ENCODE measurements at places on chromosomes 11 and 22.
A peak's percentile ranks its signal among the peaks of the same experiment; 100 is the strongest.

DNA sequence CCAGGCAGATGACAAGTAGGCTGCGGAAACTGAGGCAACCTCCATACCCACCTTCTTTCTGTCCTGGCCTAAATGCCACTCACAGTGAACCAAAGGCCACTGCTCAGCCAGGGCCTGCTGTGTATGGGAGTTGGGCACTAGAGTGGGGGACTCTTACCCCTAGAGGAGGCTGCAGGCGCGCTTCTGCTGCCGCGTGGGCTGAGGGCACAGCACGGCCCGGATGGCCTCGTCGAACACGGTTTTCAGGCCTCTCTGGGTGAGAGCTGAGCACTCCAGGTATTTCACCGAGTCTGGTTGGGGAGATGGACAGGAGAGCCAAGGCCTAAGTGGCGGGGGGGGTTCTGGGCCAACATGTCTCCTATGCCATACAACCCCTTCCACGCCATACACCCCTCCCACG, 14.2 kb upstream of the SSTR3 start:
- no peak for DNase-seq

GRCh38 chr11:1221848-1222311, 986 bp upstream of the MUC5B start:
- DNase-seq: no peak

DNA sequence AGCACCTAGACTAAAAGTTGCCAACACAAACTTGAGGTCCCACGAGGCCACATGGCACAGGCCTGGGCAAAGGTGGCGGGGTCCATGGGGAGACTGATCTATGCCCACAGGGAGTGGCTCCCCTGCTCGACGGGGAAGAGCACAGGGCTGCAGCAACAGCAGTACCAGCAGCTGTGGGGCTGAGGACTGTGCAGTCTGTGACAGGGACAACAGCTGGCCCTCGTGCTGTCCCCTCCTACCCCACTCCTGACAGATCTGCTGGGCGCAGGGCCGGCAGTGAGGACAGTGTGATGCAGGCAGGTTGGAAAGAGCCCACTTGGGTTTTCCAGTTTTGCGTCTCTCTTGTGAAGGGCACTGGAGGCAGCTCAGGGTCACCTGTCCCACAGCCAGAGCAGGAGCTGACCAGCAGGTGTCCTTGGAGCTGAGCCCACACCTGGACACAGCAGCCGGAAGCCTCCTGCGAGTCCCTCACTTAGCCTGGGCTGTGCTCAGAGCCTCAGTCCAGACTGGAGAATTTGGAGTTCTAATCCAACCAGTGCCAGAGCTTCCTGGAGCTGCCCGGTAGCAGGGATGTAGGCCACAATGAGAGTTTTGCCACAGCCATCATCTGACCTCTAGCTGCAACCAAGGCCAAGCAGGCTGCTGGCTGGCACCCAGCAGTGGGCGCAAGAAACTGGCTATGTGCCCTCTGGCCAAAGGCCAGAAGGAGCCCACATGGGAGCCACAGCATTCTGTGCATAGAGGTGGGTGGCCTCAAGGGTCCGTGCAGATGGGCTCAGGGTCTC, 3.6 kb upstream of the GAS2L1 start:
- DNase-seq: no peak

GRCh38 chr11:116059919-116060318, 555.7 kb upstream of the CADM1 start:
- DNase-seq: no peak

GRCh38 chr11:33197915-33198727, 36.8 kb upstream of the CSTF3 start:
- no peak for DNase-seq

DNA sequence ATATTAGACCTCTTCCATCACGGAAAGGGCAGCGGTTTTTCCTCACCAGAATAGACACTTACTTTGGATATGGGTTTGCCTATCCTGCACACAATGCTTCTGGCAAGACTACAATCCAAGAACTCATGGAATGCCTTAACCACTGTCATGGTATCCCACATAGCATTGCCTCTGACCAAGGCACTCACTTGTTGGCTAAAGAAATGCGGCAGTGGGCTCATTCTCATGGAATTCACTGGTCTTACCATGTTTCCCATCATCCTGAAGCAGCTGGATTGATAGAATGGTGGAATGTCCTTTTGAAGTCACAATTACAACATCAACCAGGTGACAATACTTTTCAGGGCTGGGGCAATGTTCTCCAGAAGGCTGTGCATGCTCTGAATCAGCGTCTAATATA, 20.8 kb downstream of the MS4A4E start:
- DNase-seq: no peak

DNA sequence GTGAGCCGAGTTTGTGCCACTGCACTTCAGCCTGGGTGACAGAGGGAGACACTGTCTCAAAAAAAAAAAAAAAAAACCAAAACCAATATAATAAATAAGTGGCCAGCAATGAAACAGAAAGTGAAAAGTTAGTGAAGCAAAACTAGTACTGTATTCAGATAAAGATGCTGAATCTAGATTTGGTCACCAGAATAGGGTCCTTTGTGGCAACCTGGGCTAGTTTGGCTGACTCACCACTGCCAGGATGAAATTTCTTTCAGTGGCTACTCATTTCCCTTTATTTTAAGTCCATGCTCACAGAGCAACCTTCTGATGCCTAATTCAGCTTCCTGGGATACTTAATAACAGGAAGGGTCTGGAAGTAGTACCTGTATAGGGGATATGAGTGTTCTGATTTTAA, 26.0 kb downstream of the LIMK2 start:
- DNase-seq: no peak

DNA sequence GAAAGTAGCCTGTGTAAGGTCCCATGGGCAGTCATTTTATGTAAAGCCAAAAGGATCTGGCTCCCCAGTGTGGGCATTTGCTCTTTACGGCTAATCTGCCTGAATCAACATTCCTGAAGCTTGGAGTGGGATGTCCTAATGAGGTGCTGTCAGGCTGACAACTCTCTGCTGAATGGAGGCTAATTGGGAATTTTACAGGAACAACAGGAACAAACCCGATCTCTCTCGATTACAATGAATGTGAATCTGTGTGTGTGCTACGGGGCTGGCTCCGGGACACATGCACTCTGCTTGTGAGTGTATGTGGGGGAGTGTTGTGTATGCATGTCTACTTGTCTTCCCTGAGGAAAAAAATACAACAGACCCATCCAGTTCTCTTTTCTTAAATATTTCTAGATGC, 415.2 kb downstream of the TENM4 start:
- DNase-seq: peak; percentile 74

GRCh38 chr11:126646701-126647557, 291.4 kb downstream of the ST3GAL4 start:
- no peak for DNase-seq

DNA sequence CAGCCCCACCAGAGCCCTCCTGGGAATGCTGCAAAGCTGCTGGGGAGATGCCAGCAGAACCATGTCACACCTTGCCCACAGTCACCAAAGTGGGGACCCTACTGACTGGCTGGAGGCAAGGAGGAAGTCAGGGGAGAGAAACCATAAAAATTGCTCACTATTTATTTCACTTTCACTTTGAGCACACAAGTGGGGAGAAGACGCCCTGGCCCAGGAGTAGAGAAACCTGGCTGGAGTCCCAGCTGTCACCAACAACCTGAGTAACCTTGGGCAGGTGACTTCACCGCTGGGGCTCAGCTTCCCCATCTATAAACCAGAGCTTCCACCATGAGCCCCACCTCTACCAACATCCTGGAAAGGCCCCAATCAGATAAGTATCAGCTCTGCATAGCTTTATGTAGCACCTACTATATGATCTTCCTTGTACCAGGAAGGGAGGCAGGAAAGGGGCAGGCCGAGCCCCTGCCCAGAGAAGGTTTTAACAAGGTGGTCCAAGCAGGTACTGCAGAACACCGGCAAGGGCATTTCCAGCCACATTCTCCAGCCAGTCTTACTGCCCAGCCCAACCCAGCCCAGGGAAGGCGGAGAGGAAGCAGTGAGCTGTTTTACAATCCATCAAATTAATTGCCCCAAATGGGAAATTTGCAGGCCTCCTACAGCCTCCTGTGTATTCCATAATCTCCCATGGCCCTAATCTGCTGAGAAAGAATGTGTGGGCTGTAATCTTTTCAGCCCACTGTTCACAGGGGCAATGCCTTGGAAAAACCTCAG, 27.6 kb downstream of the PLEKHA7 start:
- DNase-seq: no peak

GRCh38 chr11:17184882-17185587, 22.8 kb downstream of the PIK3C2A start:
- DNase-seq: no peak

DNA sequence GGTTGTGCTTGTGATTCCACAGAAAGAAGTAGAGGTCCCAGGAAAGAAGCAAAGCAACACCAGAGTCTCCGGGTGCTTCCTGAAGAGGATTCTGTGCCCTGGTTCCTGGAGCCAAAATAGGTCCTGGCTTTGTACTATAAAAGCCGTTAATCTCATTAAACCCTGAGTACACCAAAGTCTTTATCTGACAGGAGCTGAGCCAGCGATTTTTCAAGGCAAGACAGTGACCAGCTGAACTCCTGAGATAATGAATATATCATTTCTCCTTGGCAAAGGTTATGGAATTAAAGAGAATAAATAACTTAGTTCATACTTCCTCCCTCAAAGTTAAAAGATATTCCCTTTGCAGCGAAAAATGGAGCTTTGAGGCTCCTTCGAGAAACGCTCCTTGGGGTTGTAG, 5.2 kb downstream of the TMEM138 start:
- DNase-seq: no peak

DNA sequence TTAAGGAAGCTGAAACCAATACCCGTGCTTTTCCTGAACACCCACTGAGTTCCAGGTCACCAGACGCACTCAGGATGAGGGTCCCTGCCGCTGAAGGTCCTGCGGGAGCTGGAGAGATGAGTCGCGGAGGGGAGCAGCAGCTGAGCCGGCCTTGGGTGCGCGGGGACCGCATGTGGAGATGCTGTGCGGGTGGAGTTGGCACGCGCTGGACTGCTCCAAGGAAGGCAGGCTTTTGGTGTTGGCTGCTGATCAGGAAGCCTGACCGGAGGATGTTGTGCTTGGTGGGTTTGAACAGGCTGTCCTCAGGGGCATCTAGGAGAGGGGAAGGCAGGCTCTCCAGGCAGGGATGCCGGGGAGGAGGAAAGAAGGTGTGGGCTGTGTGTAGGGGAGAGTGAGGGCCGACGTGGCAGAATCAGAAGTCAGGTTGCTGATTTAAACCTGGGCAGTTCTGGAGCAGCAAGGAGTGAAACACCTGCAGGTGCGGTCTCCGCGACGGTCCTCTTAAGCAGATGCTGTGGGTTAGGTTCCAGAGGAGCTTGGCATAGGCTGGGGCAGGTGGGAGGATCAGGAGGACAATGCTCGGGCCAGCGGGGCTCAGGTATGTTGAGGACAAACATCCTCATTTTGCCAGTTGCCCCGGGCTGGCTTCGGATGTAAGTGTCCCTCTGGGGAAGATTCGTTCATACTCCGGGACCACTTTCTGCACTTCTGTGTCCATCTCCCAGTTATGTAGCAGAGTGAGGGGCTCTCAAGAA, 197.5 kb upstream of the B3GAT1 start:
- no peak for DNase-seq

GRCh38 chr11:133947321-133947756, 9.4 kb downstream of the IGSF9B start:
- no peak for DNase-seq

DNA sequence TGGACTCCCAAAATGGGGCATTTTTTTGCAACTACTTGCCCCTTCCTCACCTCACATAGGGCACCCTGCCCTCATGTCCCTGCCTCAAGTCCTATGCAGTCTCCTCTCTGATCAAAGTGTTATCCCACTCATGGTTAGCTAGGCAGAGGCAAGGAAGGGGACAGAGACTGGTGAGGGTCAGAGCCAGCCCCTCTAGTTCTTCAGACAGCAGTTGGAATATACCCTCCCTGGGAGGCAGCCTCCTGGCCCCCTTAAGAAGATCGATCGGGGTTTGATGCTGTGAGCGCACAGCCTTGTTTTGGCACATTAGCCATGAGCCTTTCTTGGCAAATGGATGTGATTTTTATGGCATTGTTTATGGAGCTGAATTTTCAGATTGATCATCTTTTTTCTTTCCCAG, 436.9 kb downstream of the BUD13 start:
- no peak for DNase-seq

DNA sequence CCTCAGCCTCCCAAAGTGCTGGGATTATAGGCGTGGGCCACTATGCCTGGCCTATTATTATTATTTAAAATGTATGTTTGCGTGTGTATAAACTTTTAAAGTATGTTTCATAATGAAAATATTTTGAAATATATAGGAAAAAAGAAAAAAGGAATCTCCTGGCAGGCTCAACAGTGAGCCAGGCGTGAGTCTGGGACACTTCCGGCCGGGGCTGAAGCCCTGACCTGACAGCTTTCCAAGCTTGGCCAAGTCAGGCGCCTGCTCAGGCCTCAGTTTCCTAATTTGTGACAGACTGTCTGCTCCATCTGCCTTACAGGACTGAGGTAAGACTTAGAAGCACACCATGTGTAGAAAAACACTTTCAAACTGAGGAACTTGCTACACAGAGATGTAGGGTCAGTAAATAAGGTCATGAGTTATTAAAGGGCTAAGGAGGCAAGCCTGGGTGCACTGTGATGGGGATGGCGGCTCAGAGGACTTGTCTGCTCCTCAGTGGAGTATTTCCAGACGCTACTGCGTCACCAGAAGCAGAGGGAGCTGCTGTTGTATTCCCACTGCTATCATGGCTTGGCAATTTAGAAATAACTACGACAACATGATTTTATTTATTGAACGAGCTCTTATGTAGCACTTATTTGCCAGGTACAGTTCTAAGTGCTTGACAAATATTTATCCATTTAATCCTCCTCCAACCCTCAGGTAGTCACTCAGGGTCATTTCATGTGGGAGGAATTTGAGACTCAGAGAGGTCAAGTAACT, 100.1 kb downstream of the PRR5L start:
- DNase-seq: no peak

DNA sequence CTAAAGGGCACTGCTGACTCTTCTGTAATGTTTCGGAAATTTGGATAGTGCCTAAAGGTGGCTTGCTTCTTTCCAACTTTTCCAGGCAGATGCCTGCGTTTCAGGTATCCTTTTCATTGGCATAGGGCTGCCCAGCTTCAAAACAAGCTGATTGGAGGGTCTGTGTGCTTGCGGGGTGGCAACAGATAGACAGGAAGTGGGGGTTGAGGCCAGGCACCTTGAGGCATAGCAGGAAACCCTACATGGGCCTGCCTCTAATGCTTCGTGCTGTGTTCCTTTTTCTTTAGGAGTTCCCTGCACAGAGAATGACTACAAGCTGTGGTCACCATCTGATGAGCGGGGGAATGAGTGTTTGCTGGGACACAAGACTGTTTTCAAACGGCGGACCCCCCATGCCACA, 92.2 kb upstream of the SORL1-AS1 start:
- no peak for DNase-seq

- DNase-seq: no peak
Observed at GRCh38 chr22:34019190-34019845, 99.0 kb upstream of the LARGE1 start.

- DNase-seq: no peak
Observed at GRCh38 chr11:118625976-118626375, 18.6 kb downstream of the PHLDB1 start.

- DNase-seq: no peak
Observed at GRCh38 chr11:67437082-67437808, at the start of gene PTPRCAP. PTPRCAP (minus strand) TSS chr11:67437682; CDS start chr11:67437619, 63 bp downstream.

Data from NT2/D1 (cell line).